ENCODE measurements at places on chromosomes 2 and 18. TPM values are rescaled to one million over a fixed set of nuclear protein-coding genes. Genes with fewer than 3 reads are reported as not detected.

GRCh38 chr2:147416099-147416498 is 428.7 kb upstream of the ACVR2A start:
- no peak overlapping the region for H3K27ac ChIP-seq
- peaks cover 2% of the 10 kb centered on the region for H3K27me3 ChIP-seq
- no peak overlapping the region for H3K4me3 ChIP-seq
- H3K4me1 ChIP-seq: peaks cover 3% of the 10 kb centered on the region
- no peaks in the 10 kb centered on the region for H3K36me3 ChIP-seq

GRCh38 chr2:238225911-238226697 is 13.7 kb downstream of the HES6 start:
- DNase-seq: no peak
- H3K27ac ChIP-seq: no peak overlapping the region
- H3K27me3 ChIP-seq: peaks cover 5% of the 10 kb centered on the region
- no peak overlapping the region for H3K4me3 ChIP-seq
- H3K36me3 ChIP-seq: no peaks in the 10 kb centered on the region
- peaks cover 12% of the 10 kb centered on the region for H3K4me1 ChIP-seq

DNA sequence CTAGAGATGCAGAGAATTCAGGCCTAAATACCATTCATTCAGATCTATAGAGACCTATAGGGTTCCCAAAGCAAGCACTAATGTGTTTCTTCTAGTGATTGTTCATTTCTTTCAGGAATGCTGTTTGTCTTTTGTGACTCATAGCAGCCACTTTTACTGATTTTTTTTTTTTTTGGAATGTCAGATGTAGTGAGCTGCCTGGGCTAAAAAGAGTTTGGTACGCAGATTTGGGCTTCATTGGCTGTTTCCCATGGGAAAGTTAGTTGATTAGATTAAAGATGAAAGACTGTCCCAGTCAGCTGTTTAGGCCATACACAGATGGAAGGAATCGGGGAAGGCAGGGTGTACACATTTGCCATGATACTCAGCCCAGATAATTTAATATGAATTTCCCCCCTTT is 87.6 kb downstream of the CDC42EP3 start:
- H3K36me3 ChIP-seq: peaks cover 11% of the 10 kb centered on the region
- H3K4me1 ChIP-seq: peaks cover 62% of the 10 kb centered on the region
- H3K4me3 ChIP-seq: no peak overlapping the region
- H3K27ac ChIP-seq: no peak overlapping the region

KATNAL2 gene
- total RNA-seq: 0.87 TPM

GRCh38 chr18:48913201-48913600 is 37.6 kb downstream of the SMAD7 start:
- H3K27ac ChIP-seq: no peak overlapping the region
- DNase-seq: peak; percentile 58
- H3K4me3 ChIP-seq: no peak overlapping the region
- no peaks in the 10 kb centered on the region for H3K27me3 ChIP-seq
- H3K36me3 ChIP-seq: no peaks in the 10 kb centered on the region

- peak overlapping the region; percentile 86 for H3K4me3 ChIP-seq
- H3K36me3 ChIP-seq: no peaks in the 10 kb centered on the region
- peak overlapping the region; percentile 80 for H3K27ac ChIP-seq
- peaks cover 20% of the 10 kb centered on the region for H3K4me1 ChIP-seq
- peaks cover 6% of the 10 kb centered on the region for H3K27me3 ChIP-seq
- DNase-seq: peak; percentile 22
These were observed 448 bp downstream of the IMPA2 start for GRCh38 chr18:11981543-11982366.

- no peaks in the 10 kb centered on the region for H3K4me1 ChIP-seq
- no peak for DNase-seq
- H3K27me3 ChIP-seq: no peaks in the 10 kb centered on the region
- no peak overlapping the region for H3K4me3 ChIP-seq
These were observed 24.7 kb upstream of the AGAP1 start for GRCh38 chr2:235468978-235469655.

- H3K27ac ChIP-seq: no peak overlapping the region
- H3K4me3 ChIP-seq: no peak overlapping the region
- no peaks in the 10 kb centered on the region for H3K36me3 ChIP-seq
These were observed 283.3 kb downstream of the AGPS start for GRCh38 chr2:177675825-177676224.

CWC22 gene
- total RNA-seq: 24.0 TPM

DNA sequence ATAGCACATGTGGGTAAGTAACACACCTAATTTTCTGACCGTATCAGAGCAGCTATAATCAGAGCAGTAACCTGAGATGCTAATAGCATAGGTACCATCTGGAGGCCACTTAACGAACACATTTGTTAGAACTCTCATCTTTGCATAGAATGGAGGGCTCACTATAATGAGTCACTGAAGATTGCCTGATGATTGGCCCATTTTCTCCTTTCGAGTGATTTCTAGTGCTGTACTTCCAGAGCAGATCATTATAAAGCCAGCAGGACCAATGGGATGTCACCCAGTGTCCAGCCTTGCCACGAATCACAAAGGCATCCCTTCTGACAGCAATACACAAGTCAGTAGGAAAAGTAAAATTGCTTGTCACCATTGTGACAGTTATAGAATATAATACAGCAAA is 81.7 kb upstream of the REV1 start:
- no peak overlapping the region for H3K4me3 ChIP-seq
- H3K27me3 ChIP-seq: no peaks in the 10 kb centered on the region
- H3K4me1 ChIP-seq: no peaks in the 10 kb centered on the region
- no peak overlapping the region for H3K27ac ChIP-seq

EFEMP1 gene
- not detected for total RNA-seq

DNA sequence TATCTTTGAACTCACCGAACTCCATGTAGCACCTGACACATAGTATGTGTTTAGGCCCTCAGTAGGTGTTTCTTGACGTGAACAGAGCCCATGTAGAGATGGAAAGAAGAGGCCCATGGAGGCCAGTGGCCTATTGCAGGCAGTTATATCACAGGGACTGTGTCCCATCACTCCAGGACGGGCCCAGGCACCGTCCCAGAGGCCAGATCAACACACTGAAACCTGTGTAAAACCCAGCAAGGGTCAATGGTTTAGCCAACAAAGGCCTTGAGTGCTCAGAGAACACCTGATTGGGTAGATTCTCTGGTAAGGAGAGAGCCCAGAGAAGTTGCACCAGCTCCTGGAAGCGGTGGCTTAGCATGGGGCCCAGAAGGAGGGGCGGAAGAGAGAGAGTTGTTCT is 82.8 kb downstream of the INHBB start:
- no peaks in the 10 kb centered on the region for H3K4me1 ChIP-seq
- H3K27ac ChIP-seq: no peak overlapping the region
- peaks cover 9% of the 10 kb centered on the region for H3K27me3 ChIP-seq
- H3K36me3 ChIP-seq: no peaks in the 10 kb centered on the region
- no peak overlapping the region for H3K4me3 ChIP-seq

BMP10 gene
- not detected for total RNA-seq

IL36G gene
- not detected for total RNA-seq

- H3K36me3 ChIP-seq: no peaks in the 10 kb centered on the region
- no peak overlapping the region for H3K27ac ChIP-seq
- H3K4me1 ChIP-seq: no peaks in the 10 kb centered on the region
- no peaks in the 10 kb centered on the region for H3K27me3 ChIP-seq
- no peak overlapping the region for H3K4me3 ChIP-seq
These were observed 388.1 kb downstream of the SLC4A3 start for GRCh38 chr2:220015576-220015975.

- H3K27ac ChIP-seq: peak overlapping the region; percentile 95
- peaks cover 15% of the 10 kb centered on the region for H3K36me3 ChIP-seq
- H3K4me1 ChIP-seq: peaks cover 38% of the 10 kb centered on the region
- peak overlapping the region; percentile 86 for H3K4me3 ChIP-seq
These were observed 823 bp upstream of the GORASP2 start for GRCh38 chr2:170928036-170928823.

COL4A4 gene
- 0.15 TPM for total RNA-seq

DNA sequence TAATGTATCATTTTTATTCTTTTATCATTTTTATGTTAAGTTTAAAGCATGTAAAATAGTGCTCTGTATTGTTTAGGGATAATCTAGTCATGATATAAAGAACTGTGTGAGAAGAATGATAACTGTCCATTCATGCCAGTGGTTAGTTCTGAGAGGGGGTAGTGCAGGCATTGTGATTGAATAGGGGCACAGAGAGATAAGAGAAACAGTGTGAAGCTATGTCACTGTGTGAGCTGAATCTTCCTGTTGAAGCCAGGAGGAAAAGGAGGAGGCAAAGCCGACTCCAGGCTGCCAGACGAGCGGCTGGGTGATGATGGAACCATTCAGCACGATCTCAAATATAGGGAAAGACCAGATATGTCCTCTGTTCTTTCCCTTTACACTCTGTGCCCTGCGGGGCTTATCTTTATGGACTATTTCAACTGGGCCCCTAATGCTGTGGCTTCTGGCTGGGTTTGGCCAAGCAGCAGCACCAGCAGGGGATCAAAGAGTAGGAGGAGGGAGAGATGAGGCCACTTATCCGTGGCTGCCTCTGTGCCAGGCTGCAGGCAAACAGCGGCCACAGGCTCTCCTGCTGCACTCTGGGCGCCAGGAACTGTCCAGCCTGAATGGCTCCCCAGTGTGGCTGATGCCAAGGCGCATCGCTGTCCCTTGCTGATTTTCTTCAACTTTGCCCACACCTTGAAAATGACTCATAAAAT is 128.0 kb downstream of the SPP2 start:
- no peak for DNase-seq
- no peak overlapping the region for H3K27ac ChIP-seq
- H3K4me3 ChIP-seq: no peak overlapping the region
- no peaks in the 10 kb centered on the region for H3K4me1 ChIP-seq
- H3K27me3 ChIP-seq: peaks cover 13% of the 10 kb centered on the region

GRCh38 chr2:163187995-163188655 is 349.6 kb upstream of the KCNH7 start:
- H3K4me3 ChIP-seq: no peak overlapping the region
- no peak for DNase-seq
- H3K36me3 ChIP-seq: no peaks in the 10 kb centered on the region
- no peaks in the 10 kb centered on the region for H3K27me3 ChIP-seq

DNA sequence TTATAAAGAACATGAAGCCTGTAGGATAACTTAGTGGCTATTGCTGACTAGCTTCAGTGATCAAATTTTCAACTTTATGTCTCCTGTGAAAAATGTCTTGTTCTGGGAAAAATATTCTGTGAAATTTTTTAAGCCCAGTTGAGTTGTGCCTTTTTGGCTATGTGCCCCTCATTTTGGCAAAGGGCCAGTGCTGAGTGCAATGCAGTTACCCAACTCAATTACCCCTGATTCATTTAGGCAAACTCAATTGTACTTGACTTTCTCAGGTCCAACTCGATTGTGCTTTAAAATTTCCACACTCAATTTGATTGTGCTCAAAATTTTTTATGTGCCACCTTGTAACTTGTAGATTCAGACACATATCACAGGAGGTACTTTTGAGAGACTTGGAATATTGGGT is 548.8 kb upstream of the NRP2 start:
- no peak for DNase-seq
- no peak overlapping the region for H3K27ac ChIP-seq
- no peak overlapping the region for H3K4me3 ChIP-seq
- peaks cover 24% of the 10 kb centered on the region for H3K36me3 ChIP-seq
- no peaks in the 10 kb centered on the region for H3K27me3 ChIP-seq

TEKT4 gene
- total RNA-seq: not detected

DNA sequence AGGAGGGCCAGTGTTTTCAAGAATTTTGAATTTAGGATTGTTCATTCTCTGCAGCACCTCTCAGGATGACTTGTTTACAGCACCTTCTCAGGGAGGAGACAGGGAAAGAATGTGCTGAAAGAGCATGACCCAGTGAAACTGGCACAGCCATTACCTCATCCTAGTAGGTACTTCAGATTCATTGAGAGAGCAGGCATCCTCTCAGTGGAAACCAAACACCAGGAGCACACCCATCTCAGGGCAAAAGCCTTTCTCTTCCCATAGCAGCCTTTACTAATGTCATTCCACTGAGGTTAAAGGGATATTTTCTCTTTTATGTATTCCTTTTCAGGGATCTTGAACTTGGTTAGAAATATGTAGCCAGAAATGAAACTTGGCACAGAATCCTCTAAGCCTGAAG is 2.6 kb downstream of the MAP2 start:
- H3K4me1 ChIP-seq: peaks cover 14% of the 10 kb centered on the region
- H3K4me3 ChIP-seq: no peak overlapping the region
- DNase-seq: no peak
- H3K36me3 ChIP-seq: no peaks in the 10 kb centered on the region
- H3K27ac ChIP-seq: no peak overlapping the region

DNA sequence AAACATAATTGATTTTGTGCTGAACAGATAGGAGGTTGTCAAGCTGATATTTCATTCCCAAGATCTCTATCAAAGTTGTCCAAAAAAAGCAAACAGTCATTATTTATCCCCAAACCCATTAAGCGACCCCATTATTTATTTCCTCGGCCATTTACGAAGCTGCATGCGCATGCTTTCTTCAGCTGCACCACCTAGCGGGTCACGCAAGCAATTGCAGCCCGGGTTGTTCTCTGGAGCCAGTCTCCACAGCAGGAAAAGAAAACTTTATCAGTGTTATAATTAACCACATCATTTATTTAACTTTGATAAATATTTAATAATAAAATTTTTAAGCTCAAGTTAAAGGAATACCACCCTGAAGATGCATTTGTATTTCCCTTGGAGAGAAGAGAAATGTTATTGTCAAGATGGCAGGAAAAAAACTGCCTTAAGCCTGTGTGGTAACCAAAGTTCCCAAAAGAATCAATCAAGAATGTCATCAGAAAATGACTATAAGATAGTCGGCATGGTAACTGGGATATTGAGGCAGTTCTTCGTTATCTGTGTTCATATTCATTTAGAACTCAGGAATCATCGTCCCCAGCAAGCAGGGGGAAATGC is 304.7 kb downstream of the FBXO15 start:
- H3K4me1 ChIP-seq: peaks cover 1% of the 10 kb centered on the region
- no peak overlapping the region for H3K27ac ChIP-seq
- H3K27me3 ChIP-seq: peaks cover 4% of the 10 kb centered on the region
- no peaks in the 10 kb centered on the region for H3K36me3 ChIP-seq
- peak; percentile 50 for DNase-seq

KHK gene
- 9.7 TPM for total RNA-seq

CDK5R2 gene
- total RNA-seq: not detected

- H3K27ac ChIP-seq: peak overlapping the region; percentile 87
- DNase-seq: peak; percentile 60
- H3K27me3 ChIP-seq: no peaks in the 10 kb centered on the region
- H3K36me3 ChIP-seq: peaks cover 49% of the 10 kb centered on the region
These were observed 39.0 kb downstream of the SLC66A2 start for GRCh38 chr18:79912409-79912991.

XIRP2 gene
- total RNA-seq: not detected

GRCh38 chr2:30981510-30981909 is 156.7 kb downstream of the GALNT14 start:
- H3K36me3 ChIP-seq: no peaks in the 10 kb centered on the region
- H3K27me3 ChIP-seq: no peaks in the 10 kb centered on the region
- H3K27ac ChIP-seq: no peak overlapping the region
- H3K4me3 ChIP-seq: no peak overlapping the region
- H3K4me1 ChIP-seq: no peaks in the 10 kb centered on the region

DNA sequence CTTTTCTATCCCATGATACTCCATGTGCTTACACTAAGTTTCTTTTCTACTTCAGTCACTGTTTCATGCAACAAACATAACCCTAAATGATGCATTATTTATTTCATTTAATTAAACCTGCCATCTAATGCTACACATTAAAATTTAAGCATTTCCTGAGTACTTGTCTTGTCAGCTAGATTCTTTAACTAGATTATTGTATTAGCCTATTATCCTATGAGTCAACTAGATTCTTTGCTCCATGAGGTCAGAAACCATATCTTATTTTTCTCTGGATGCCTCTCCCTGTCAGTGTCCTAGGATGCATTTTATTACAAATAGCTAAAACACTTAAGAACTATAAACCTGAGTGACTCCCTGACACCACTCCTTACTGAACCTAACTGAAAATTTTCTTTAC is 652.4 kb downstream of the SLC4A3 start:
- no peak overlapping the region for H3K27ac ChIP-seq
- no peaks in the 10 kb centered on the region for H3K4me1 ChIP-seq
- DNase-seq: no peak
- H3K27me3 ChIP-seq: no peaks in the 10 kb centered on the region

All from activated CD4-positive, alpha-beta T cell treated with anti-CD3 and anti-CD28 coated beads, Interleukin-2, amount 10 ng/mL, durations not matched to agents 7 days and 5 days (primary cell).